Activated CD8-positive, alpha-beta memory T cell treated with anti-CD3 and anti-CD28 coated beads for 4 hours (primary cell): ENCODE measurements at places on chromosomes 11 and 22.
A peak's percentile ranks its signal among the peaks of the same experiment; 100 is the strongest.

- peak; percentile 45 for DNase-seq
These were observed 25.5 kb upstream of the GRK2 start for GRCh38 chr11:67240576-67241389.

- DNase-seq = no peak
These were observed 31.6 kb downstream of the OSBPL5 start for GRCh38 chr11:3133261-3134217.

GRCh38 chr22:46849101-46849500, 86.7 kb downstream of the TBC1D22A start:
- no peak for DNase-seq

GRCh38 chr11:46607516-46607915, 9.5 kb downstream of the HARBI1 start:
- no peak for DNase-seq

DNA sequence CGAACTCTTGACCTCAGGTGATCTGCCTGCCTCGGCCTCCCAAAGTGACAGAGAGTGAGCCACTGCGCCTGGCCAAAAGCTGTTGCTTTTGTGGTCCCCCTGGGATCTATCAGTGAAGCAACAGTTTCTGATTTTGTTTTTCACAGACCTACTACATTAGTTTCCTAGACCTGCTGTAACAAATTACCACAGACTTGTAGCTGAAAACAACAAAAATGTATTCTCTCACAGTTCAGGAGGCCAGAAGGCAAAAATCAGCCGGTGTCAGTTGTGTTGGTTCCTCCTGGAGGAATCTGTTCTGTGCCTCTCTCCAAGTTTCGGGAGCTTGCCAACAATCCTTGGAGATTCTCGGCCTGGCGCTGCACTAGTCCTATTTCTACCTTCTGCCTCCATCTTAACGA, 8.5 kb upstream of the SLC35C1 start:
- DNase-seq = no peak

GRCh38 chr11:80826808-80827207, 1386.0 kb upstream of the TENM4 start:
- DNase-seq = no peak

GRCh38 chr11:130474637-130475400, 26.4 kb downstream of the ADAMTS15 start:
- DNase-seq = no peak

DNA sequence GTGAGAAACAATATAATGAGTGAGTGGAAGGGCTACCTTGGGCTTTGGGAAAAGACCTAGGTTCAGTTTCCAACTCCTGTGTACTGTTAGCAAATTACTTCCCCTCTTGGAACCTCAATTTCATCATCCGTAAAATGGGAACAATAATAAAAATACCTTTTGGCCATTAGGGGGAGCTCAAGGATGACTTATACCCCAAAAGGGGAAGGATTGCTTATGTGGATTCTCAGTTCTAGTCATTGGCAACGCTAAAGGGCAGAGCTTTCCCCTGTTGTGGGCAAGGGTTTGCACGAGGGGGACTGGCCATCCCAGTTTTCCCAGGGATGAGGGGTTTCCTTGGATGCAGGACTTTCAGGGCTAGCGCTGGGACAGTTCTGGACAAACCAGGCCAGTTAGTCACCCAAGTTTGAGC, 3.1 kb upstream of the COMMD9 start:
- DNase-seq = no peak

DNA sequence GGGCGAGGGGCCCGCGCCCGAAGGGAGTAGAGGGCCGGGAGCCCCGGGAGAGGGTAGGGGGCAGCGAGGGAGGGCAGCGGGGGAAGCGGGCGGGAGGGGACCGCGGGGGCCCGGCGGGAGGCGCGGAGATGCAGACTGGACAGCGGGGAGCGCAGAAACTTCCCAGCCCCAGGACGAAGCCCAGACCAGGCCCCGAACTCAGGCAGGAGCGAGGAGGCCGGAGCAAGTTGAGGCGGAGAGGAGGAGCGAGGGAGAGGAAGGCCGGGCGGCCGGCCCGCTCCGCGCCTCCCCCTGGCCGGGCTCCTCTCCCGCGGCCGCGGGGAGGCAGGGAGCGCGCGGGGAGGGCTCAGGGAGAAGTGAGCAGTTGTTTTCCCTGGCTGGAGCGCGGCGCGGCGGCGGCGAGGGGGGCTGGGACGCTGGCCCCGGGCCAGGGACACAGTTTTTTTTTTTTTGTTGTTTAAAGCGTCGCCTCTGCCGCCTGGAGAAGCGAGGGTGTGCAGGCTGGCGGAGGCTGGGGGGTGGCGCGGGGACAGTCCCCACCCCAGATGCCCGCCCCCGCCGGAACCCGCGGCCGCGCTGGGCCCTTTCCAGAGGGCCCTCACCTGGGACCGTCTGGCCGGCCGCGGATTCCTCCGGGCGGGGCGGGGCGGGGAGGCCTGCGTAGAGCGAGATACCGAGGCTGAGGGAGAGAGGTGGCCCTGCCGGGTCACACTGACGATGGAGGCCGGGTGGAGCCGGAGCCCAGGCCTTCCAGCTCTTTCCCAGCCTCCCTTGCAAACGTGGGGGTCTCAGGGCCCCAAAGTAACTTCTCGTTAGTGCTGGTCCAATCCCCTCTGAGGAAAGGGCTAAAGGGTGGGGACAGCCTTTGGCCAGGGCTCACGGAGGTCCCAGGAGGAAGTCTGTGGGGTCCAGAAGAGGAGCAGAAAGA, at the start of gene LTBP3:
TSS of gene LTBP3 (minus strand) at position 358 of the 928 bp plus-strand sequence. CDS start 400 bp downstream, outside the sequence.
- DNase-seq = no peak

DNA sequence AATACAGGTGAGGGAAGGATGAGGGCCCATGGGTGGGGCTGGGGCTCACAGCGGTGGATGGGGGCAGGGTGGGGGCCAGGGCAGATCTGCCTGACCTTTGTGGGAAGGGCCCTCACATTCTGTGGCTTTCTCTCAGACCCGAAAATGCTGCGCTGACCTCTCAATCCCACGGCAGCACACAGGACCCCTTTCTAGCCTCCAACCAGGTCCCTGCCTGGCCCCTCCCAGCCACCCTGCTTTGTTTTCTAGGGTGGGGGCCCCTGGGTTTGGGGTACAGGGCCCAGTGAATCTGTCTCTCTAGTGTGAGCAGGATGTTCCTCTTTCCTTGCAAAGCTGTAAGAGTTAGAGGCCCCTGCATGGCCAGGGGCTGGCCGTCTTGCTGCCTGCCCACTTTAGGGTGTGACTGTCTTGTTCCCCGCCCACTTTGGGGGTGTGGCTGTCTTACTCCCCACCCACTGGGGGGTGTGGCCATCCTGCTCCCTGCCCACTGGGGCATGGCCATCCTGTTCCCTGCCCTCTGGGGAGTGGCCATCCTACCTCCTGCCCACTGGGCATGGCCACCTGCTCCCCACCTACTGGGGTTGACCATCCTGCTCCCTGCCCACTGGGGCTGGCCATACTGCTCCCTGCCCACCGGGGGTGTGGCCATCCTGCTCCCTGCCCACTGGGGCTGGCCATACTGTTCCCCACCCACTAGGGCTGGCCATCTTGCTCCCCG, 11.5 kb downstream of the PARVG start:
- no peak for DNase-seq

- no peak for DNase-seq
These were observed 19.0 kb downstream of the MAFF start for GRCh38 chr22:38220653-38221386.

- DNase-seq = no peak
These were observed 286.0 kb downstream of the FAT3 start for GRCh38 chr11:92510591-92510990.

- no peak for DNase-seq
These were observed 562.3 kb downstream of the NTM start for GRCh38 chr11:131932584-131933325.

- DNase-seq = no peak
These were observed 23.9 kb upstream of the MICAL2 start for GRCh38 chr11:12086271-12087074.

GRCh38 chr22:46165977-46166376, 15.7 kb downstream of the PPARA start:
- DNase-seq = no peak

GRCh38 chr11:2914455-2915195, 14.6 kb downstream of the PHLDA2 start:
- DNase-seq = no peak

DNA sequence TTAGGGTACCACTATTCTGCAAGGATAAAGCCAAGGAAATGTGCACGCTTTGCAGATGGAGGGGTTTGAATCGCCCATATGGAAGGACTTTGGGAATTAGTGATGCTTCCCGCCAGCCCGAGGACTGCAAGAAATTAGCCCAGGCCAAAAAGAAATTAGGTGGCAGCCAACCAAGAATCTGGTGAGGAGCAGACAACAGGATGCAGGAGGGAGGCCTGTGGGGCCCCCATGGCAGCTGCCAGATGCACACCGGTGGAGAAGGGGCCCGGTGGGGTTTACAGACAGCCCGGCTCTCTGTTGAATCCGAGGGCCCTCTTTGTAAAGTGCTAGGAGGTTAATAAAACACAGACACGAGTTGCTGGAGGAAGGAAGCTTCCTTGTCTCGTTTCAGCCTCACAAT, 73.5 kb downstream of the TIMP3 start:
- DNase-seq = no peak

GRCh38 chr22:42885446-42885845, 28.4 kb upstream of the ARFGAP3 start:
- no peak for DNase-seq

DNA sequence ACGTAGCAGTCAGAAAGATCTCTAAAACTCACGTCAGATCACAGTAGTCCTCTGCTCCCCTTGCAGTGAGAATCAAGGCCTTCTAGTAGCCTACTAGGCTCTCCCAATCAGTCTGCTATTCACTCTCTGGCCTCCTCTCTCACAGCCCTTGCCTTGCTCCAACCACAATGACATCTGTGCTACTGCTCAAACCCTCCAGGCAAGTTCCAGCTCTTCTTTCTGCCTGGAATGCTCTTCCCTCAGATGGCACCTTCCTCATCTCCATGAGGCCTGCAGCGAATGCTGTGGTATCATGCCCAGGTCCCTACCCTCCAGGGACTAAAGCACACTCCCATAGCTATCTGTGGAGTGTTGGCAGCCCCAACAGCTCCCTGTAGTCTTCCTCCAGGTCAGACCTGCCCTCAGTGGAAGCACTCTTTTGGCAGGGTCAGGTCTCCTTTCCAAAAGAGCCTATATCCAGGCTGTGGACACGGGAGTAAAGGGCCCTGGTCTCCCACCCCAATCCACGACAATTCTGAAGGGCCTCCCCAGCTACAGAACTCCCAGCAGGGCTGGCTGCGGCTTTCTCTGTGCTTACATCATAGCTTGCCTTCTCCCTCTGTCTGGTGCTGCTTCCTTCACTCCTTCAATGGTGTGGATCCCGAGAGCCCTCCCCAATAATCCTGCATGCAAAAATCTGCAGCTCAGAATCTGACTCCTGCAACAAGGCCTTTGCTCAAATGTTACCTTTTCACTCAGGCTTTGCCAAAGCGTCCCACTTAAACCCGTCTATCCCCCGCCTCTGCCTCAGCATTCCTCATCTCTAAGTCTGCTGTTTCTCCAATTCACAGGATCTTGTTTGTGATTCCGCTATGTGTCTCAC, 8.9 kb downstream of the HIRA start:
- no peak for DNase-seq

- peak; percentile 12 for DNase-seq
These were observed 479 bp downstream of the RSF1 start for GRCh38 chr11:77819921-77820564.

DNA sequence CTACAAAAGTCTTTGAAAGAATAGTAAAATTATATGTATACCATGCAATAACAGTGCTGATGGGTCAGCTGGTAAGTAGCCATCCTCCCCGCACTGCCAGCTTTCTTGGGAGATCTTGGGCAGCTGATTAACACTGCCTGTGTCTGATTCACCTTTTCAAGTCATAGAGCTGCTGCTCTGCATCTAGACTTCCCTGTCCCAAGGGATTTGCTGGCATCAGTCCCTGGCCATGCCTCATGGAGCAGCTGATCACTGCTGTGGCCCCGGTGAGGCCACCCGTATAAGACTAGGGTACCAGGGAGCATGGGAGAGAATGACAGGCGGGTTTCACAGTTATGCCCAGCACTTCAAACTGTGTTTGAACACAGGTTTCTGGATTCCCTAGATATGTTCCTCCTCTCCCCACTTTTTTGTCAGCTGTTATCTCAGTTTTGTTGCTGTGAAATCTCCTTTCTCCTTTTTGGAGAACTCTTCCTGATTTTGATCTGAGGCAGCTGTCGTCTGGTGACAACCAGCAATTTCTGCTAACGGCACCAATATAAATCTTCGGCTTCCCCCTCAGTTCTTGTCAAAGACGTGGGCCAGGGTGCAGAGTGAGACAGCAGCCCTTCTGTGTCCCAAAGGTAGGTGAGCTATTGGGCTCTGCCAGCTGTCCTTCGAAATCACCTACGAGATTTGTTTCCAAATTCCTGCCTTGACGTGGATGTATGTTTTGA, 438.9 kb downstream of the NTM start:
- no peak for DNase-seq

- no peak for DNase-seq
These were observed 1272.2 kb downstream of the LRRC4C start for GRCh38 chr11:40187295-40187694.

DNA sequence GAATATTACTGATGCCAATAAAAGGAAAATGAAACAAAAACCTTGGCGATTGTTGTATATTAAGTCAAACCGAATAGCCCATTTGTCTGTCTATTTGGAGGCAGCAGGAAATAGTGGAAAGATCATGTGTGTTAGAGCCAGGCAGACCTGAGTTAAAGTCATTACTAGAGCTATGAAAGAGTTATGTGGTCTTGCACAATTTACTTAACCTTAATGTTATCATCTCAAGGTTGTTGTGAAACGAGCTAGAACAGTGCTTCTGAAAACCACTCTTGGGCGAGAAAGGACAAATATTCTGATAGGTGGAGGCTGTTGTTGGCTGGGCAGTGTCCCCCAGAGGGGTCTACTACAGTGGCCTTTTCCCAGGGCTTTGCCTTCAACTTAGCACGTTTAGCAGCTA, 60.0 kb upstream of the NUP160 start:
- DNase-seq = no peak

DNA sequence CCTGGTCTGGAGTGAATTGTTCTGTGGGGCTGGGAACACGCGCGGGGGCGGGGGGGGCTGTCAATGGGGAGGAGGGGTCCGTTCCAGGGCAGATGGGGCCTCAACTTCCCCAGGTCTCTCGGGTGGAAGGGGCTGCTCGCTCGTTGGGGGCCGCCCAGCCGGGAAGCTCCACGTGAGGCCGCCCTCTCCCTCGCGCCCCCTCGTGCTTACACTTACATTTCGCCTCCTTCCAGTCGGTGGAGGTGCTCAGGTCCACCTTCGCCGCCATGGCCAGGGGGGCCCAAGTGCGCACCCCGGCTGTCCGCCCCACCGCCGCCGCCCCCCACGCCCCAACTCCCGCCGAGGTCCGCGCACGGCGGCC, 452 bp downstream of the MACROD1 start:
- DNase-seq = no peak

DNA sequence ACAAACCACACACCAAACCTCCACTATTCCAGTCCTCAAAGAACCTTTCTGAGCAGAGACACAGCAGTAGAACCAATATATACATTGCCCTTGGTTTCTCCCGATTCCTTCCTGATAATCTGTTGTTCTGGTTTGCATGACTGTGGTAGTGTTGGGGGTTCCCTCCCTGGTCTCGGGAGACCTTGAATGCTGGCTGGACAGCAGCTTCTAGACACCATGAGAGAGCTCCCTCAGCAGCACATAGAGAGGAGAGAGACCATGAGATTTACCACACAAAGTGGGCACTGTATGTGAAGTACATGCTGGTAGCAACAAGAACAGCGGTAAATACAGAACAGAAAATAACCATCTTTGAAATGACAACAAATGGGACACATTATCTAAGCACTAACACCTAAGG, 2.6 kb downstream of the C11orf91 start:
- no peak for DNase-seq
